ENCODE measurements at places on chromosomes 7 and 10.

DNA sequence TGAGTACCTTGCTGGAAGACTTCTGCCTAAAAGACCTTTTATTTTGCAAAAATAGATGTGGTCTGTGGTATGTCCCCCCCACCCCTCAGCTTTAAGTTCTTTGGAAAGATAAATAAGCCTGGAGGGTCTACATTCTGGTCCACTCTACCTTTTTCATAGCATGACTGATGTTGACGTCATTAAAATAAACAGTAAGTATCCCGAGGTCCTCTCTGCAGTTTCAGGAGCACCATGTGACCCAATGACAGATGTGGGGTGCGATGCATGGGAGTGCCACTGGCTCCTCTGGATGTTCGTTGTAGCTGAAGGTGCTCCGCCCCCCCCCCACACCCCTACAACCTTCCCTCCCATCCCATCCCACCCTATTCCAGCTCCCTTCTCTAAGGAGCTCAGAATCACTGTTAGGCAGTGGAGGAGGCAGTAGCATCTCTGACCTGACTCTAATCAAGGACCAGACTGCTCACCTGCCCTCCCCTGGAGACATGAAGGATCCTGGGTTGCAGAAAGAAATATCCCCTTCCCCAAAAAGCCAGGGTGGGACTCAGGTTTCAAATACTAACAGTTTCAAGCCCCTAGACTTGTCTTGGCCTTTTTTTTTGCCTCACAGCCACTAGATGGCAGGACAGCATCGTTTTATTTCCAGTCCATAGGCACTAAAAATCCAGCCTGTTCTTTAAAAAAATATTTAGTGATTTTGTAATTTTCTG, 25.1 kb downstream of the CASP7 start:
- no peak for DNase-seq

DNA sequence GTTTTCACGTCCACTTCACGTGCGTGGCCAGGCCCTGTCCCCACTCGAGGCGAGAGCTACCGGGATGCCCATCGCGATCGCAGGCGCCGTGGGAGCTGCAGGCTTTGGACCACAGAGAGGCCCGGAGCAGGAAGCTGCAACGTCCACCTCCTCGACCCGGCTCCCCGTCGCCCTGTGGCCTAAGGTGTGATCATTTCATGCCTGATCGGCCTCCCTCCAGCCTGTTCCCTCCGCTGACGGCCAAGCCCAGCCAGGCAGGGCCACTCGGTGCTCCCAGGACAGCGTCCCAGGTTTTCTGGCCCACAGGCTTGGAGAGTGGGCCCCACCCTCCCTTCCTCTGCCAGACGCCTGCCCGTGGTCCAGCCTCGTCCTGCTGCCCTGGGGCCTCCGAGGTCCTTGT, 19.6 kb downstream of the KNDC1 start:
- DNase-seq = no peak

GRCh38 chr7:42606193-42606905, 305.5 kb downstream of the C7orf25 start:
- no peak for DNase-seq

DNA sequence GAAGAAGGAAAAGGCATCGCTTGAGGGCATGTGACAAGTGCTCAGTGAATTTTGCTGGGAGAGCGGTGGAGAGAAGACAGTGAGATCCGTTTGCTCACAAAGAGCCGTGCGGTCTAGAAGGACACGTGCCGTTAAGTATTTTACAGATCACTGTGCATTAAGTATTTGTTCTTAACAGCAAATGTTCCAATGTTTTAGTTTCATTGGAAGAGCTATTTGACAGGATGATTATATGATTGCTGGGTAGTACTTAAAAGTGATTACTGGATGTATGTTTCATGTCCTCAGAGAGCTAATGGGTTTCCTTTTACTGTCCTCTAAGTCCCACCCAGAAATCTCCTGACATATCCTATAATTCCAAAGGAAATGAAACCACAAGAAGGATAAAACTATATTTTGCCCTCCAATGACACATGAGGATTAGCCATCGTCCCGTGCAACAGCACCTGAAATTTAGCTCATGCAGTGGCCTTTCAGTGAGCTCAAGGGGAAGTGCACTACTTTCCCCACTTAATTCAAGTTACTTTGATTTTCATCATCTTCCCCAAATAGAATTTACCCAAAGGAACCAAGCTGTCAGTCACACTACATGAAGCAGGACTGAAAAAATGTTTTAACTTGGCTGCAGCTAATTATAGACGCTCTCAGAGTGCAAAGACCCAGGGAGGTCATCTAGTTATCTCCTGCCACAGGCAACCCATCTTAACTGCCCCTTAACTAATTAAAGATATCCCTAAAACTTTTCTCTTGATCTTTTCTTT, 80.3 kb downstream of the KLF6 start:
- no peak for DNase-seq

- DNase-seq = no peak
Measured at GRCh38 chr7:18210377-18210776, 182.7 kb upstream of the PRPS1L1 start.

DNA sequence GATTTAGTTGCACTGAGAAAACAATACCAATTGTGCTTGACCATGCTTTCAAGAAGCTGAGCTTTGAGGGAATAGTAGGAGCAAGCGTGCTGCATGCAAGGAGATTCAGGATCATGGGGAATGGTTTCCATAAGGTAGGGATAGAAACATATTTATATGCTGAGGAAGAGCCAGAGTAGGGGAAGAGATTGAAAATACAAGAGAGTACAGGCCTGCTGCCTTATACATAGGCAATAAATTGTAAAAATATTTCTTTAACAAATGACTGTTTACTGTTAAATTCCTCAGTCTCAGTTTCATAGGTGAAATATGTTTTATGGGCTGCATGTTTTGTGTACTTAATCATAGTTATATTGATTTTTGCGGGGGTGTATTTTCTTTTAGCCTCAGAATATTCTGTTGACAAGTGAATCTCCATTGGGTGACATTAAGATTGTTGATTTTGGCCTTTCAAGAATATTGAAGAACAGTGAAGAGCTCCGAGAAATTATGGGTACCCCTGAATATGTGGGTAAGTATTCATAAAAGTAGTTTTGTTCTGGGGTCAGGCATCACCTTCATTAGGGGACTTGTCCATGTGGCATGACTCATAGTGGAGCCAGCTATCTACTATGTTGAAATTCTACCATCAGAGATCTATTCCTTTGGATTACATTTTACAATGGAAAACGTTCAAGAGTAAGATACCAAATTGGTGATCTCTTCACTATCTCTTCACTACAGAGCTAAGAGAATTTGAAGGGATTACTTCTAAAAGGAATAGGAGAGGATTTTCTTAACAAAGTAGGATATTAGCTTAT, 36.5 kb downstream of the STK17A start:
- DNase-seq = no peak

- DNase-seq = no peak
Measured at GRCh38 chr10:89576022-89576421, 40.6 kb upstream of the SLC16A12 start.

DNA sequence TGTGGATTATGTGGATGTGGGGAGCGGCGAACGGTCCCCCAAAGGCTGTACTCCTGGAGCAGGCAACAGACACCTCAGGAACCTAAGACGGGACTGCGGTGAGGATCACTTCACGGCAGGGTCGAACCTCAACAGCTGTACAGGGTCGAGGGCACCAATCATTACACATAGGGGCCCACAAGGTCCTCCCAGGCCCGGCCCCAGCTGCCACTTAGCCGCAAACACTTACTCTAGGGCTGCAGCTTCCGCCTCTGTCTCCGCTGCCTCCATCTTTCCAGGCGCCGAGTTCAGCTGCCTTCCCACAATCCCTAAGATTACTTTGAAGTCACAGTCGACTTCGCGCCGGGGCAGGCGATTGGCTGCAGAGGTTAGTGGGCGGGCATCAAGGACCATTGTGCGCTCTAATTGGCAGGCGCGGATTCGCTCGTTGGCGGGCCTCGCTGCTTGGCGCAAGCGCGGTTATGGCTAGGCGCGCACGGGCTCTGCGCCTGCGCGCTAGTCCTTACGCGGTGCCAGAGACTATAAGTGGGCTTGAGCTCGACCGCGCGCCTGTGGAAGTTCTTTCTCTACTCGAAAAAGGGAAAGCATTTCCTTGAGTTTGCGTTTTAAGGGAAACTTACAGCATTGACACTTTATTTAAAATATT, at the start of gene ZWINT:
TSS of gene ZWINT (minus strand) at position 293 of the 646 bp plus-strand sequence. CDS start at position 270, 23 bp downstream.
- peak; percentile 98 for DNase-seq

GRCh38 chr7:154735766-154736165, 267.2 kb downstream of the PAXIP1 start:
- no peak for DNase-seq

DNA sequence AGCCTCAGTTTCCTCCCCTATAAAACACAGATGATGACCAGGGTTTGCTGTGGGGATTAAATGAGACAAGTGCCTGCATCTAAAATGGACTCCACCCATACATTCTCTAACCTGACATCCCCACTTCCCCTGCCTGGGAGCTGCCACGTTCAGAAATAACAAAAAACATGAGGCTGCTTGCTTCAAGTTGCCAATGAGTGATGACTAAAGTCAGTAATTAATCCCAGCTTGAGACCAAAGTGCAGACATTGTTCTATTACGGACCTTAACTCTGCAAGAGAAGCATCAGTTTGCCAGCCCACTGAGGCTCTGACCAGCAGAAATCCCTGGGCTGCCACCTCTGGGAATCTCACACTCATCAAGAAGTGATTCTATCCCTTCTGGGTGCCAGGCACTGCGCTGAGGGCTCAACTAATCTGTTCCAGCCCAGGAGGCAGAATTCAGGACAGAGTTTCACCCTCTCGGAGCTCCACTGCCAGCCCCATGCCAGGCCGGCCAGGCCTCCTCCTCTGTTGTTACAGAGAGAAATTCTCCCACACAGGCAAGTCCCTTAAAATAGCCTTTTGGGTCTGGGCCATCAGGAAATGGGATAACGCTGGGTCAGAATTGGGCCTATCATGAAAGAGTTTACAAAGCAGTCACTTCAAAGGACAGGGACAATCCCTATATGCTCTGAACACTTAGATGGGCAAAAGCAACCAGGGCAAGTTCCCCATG, 11.4 kb downstream of the SH3PXD2A start:
- no peak for DNase-seq

DNA sequence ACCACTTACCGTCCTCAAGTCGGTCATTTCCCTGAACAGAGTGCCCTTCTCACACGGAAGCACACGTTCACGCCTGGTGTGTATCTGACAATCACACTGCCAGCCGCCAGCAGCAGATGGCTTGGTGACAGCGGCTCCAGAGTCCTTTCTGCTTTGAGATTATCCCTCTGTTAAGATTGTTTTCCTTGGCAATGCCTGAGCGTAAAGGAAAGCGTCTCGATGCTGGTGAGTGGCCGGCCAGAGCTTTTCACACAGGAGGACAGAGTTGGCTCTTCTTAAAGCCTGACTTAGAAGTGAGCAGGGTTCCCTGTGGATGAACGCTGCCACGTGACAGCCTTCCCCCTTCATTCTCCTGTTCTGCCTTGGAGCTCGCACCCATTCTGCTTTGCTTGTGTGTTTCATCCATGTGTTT, 22.1 kb upstream of the PRKAR1B start:
- DNase-seq = no peak

GRCh38 chr7:151261529-151261928, 13.0 kb upstream of the SMARCD3 start:
- DNase-seq = no peak

DNA sequence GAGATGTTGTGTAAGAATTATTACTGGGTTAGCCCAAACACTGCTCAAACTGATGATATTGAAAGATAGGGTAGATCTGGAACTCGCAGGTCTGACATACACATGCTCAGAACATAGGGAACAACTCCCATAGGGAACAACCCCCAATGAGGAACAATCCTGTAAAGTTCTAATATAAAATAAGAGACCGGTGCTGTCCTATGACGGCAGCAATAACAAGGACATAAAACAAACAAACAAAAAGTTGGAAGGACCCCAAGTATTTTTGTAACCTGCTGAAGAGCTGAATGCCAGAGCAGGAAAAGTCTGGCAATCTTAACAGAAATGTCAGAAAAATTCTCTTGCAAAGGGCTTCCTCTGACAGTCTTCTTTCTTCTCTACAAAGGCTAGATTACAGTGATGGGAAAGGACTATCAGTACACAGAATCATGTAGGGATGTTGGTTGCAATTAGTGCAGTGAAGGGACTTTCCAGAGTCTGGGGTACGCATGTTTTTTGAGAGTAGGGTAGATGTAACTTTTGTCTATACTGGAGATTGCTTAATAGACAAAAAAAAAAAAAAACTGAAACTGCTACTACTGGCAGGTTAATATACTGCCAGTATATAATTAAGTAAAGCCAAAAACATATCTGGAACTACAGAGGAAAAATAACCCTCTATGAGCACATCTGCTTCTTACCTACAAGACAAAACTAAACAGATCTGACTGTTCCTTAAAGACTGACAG, 35.5 kb downstream of the IDE start:
- DNase-seq = no peak

DNA sequence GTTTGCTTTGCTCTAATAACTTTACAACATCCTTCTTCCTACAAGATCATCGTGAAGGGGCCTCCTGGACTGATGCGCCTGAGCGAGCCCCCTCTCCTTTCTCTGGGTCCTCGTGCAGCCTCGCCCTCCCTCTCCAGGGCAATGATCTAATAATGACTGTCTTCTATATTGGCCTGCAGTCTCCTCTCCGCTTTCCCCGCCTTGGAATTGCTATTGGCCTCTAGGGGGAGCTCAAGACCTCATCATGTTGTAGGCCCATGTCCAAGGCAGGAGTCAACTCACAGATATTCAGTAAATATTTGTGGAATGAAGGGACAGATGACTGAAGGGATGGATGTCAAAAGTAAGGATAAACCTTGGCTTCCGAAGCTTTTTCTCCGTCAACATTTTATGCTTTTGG, 1180.3 kb downstream of the TYW1 start:
- DNase-seq = peak; percentile 92

- DNase-seq = peak; percentile 84
Measured at GRCh38 chr10:90960355-90960814, 39.5 kb upstream of the ANKRD1 start.

- peak; percentile 46 for DNase-seq
Measured at GRCh38 chr10:21519941-21520436, 5.5 kb downstream of the SKIDA1 start.

GRCh38 chr7:82156168-82156567, 287.4 kb downstream of the CACNA2D1 start:
- DNase-seq = no peak

- no peak for DNase-seq
Measured at GRCh38 chr10:69952821-69953221, 99.8 kb upstream of the MACROH2A2 start.

- DNase-seq = no peak
Measured at GRCh38 chr10:102511583-102512274, 8.0 kb downstream of the SUFU start.

DNA sequence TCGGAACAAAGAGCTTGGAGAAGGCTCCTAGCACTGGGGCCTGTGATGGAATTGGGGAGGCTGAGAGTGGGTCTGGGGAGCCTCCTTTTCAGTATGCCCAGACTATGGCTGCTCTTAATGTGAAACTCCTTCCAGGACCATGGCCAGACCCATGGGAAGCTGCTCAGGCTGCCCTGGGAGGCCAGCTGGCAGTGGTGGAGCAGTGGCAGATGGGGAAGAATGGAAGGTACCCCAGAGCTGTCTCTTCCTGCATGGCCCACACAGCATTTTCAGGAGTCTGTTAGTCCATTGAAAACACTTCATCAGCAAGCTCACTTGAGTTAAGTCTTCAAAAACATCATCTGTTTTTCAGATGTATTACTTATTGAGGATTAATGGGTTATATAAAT, 18.5 kb downstream of the NACAD start:
- no peak for DNase-seq
